Renal pelvis (tissue), 12 donors: ENCODE measurements at places on chromosomes 7 and 10.
A peak's percentile ranks its signal among the peaks of the same experiment; 100 is the strongest.

GRCh38 chr7:26525398-26526264, 234.0 kb downstream of the SNX10 start:
- peak; percentile 86 for DNase-seq

DNA sequence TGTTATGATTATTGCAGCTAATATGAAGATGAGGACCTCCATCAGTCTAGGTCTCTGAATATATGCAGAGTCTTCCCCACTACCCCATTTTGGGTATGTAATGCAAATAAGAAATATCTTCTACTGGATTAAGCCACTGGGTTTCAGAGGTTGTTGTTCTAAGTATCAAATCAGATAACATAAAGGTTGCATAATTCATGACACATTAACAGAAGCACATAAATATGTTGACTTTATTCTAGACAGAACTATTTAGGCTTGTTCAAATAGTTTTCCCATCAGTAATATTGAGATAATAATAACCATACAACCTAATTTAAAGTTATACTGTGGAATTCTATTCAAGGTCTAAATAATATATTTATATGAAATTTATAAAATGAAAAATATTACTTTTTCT, 157.1 kb downstream of the ETV1 start:
- no peak for DNase-seq

DNA sequence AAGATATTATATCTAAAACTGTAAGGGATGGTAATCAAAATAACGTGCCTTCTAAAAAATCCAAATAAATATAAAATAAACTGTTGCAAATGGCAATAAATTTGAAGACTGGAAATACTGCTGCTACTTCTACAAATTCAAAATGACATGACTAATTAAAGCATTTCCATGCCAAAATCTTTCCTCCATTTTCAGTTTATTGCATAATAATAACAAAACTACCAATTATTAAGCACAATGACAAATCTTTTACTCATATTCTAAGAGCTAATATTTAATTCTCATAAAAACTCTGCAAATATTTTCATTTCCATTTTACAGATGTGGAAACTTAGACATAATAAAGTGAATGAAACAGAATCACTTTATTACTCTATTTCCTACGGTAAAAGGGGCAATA, 38.8 kb upstream of the NEBL start:
- no peak for DNase-seq

- DNase-seq, result no peak
Observed at GRCh38 chr7:98964596-98964995, 86.3 kb downstream of the TRRAP start.
